ENCODE measurements at places on chromosomes 1 and 21.

GRCh38 chr1:243236604-243237252 lies 18.4 kb downstream of the CEP170 start:
- no peak for DNase-seq

- DNase-seq, result no peak
These were observed 45.1 kb downstream of the ARID1A start for GRCh38 chr1:26740952-26741351.

GRCh38 chr1:7657287-7658016 lies 113.6 kb upstream of the VAMP3 start:
- no peak for DNase-seq

GRCh38 chr1:177208920-177209319 lies 38.2 kb downstream of the BRINP2 start:
- no peak for DNase-seq

GRCh38 chr1:88357729-88358128 lies 326.3 kb upstream of the PKN2 start:
- no peak for DNase-seq

DNA sequence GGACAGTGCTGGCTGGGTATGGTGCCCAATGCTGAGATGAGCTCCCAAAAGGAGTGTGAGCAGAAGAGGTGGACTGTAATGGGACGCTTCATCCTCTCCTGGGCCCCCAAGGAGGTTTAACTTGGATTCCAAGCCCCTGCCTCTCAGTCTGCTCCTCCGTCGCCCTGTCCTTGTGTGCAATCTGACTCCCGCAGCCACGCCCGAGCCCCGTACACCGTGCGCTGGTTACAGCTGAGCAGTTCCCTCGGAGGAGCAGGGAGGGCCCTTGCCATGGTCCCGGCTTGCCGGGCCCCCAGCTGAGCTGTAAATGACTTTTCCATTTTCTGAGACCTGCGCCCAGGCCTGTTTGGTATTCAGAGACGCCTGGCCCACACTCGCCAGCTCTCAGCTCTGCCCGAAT lies 53.7 kb downstream of the PAX7 start:
- DNase-seq, result no peak

- no peak for DNase-seq
These were observed 120.6 kb downstream of the NUF2 start for GRCh38 chr1:163442231-163442879.

DNA sequence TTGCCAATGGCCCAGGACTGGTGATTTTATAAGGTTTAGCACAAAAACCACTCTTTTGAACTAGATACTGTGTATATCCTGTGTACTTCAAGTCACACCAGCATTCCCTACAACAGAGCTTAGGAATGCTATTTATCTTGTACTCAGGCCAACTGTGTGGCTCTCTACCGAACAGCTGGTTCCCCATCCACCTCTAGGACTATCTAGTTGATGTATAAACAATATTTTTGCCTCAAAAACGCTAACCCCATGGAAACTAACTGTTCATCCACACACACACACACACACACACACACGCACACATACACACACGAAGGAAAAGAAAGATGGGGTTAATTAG lies 28.7 kb upstream of the SLC45A3 start:
- no peak for DNase-seq

GRCh38 chr1:19372602-19373001 lies 60.5 kb downstream of the SLC66A1 start:
- DNase-seq, result no peak

DNA sequence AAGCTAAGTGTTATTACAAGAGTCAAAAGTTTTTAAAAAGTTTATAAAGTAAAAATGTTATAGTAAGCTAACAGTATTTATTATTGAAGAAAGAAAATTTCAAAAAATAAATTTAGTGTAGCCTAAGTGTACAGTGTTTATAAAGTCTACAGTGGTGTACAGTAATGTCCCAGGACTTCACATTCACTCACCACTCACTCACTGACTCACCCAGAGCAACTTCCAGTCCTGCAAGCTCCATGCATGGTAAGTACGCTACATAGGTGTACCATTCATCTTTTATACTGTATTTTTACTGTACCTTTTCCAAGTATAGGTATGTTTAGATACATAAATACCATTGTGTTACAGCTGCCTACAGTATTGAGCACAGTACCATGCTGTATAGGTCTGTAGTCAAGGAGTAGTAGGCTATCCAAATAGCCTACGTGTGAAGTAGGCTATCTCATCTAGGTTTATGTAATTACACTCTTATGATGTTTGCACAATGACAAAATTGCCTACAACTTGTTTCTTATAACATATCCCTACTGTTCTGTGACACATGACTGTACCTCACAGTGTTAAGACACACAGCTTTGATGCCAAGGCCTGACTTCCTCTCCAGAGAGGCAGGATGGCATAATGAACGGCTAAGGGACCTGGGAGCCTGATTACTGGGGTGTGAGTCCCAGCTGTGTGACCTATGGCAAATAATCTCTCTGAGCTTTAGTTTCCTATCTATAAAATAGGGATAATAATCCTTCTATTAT lies 12.7 kb downstream of the DHCR24 start:
- DNase-seq, result no peak

GRCh38 chr1:97630948-97631347 lies 289.9 kb downstream of the DPYD start:
- peak; percentile 45 for DNase-seq

DNA sequence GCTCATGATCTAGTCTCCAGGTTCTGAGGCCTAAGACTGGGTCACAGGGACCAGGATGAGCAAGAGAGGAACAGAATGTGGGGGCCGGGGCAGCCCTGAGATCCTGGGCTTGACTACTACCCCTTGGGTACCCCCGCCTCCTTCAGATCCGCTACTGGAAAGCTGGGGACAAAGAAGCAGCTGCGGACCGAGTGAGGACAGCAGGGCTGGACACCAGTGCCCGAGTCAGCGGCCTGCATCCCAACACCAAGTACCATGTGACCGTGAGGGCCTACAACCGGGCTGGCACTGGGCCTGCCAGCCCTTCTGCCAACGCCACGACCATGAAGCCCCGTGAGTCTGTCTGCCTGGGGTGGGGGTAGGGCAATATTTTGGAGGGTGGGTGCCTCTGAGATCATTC lies 12.5 kb downstream of the TMEM81 start:
- DNase-seq, result no peak

GRCh38 chr21:26684889-26685288 lies 111.8 kb upstream of the CYYR1 start:
- no peak for DNase-seq

DNA sequence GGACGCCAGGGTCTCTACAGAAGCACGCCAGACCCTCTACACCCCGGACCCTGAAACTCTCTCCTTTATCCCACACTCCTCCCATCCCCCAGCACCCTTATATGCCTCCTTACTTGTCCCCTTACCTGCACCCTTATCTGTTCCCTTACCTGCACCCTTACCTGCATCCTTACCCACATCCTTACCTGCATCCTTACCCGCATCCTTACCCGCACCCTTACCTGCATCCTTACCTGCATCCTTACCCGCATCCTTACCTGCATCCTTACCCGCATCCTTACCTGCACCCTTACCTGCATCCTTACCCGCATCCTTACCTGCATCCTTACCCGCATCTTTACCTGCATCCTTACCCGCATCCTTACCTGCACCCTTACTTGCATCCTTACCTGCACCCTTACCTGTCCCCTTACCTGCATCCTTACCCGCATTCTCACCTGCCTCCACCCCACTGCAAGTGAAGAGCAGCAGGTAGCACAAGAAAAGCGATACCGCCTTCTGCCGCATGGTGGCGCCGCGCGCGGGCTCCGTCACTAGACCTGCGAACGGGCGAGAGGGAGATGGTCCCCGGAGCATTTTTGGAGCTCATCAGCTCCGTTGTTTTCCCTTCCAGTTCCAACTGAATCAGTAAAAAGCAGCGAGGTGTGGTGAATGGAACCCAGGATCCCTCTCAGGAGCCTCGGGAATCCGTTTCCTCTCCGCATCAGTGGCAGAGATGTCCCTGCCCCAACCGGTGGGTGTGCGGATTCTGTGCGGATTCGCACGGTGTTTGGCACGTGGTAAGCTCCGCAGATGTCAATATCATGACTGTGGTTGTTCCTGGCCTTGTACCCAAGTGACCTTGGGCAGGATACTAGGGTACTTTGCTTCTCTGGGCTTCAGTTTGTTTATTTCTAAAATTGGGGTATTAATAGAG lies 2.9 kb downstream of the IFI6 start:
- peak; percentile 73 for DNase-seq

DNA sequence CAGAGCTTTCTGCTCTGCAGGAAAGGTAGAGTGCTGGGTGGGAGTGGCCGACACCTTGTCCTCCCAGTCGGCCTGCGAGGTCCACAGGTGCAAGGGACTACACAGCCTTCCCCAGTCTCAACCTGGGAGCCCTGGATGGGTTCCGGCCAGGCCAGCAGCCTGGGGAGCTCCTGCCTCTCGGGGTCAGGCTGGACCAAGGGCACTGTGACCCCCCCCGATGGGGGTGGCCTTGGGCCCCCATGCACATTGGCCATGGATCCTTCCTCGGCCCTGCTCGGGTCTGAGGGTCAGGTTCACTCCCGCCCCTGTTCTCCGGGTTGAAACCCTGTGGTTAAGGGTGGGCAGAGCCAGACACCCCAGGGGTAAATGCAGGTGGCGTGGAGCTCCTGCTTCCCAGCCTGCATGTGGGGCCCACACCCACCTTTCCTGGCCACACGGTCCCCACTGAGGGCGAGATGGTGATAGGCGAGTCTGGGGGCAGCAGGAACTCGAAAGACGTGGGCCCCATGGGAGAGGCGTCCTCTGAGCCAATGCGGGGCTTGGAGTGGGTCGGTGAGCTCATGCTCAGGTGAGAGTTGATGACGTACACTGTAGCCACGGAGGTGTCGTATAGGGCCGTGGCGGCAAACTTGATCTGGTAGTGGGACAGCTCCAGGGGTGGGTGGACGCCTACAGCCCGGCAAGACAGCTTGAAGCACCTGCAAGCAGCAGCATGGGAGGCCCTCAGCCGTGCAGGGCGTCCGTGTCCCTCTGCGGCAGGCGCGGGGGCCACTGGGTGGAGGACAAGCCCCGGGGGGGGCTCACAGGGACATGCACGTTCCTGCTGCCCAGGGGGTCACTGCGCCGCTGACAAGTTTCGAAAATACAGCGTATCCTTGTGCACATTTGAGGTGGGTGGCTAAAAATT lies 10.8 kb upstream of the TMEM52 start:
- no peak for DNase-seq

DNA sequence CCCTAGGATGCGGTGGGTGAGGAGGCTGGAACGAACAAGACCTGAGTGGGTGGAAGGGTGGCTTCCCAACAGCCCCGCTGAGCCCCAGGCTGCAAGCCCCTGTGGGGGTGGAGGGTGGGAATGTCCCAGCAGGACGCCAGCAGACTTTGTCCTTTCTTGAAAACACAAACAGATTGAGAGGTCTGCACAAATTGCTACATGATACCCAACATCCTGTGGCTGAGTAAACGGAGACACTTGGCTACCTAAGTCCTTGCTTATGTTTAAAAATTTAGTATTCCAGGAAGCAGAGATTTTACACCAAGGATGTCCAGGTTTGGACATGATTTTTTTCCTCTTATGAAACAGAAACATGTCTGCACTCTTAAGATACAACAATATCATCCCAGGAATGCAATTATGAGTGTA lies 11.8 kb upstream of the F3 start:
- no peak for DNase-seq

GRCh38 chr21:23725576-23725975 lies 1881.7 kb downstream of the MRPL39 start:
- no peak for DNase-seq

- no peak for DNase-seq
These were observed 13.7 kb downstream of the ADARB1 start for GRCh38 chr21:45088116-45088515.

DNA sequence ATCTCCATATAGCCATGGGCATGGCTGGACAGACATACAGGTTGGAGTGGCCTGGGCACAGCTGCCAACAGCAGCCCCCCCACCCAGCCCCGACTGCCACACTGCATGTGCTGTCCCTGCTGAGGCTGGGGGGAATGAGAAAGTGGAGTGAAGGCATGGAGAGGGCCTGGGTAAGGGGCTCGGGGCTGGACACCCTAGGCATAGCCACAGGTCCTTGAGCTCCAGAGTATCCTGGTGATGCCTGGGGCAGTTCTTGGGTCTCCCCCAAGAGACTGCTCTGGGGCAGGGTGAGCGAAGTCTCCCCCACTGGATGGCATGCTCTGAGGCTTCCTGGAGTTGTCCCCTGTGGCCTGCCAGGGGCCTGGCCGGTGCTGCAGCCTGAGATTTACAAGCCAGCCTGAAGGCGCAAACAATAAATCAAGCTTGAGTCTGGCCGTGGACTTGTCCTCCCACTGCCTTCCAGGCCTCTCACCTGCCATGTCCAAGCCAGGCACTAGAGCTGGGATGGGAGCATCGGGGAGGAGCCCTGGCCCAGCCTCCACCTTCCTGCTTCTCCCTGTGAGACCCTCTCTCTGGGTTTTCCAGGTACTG lies 53.6 kb downstream of the FOXO6 start:
- DNase-seq, result no peak

DNA sequence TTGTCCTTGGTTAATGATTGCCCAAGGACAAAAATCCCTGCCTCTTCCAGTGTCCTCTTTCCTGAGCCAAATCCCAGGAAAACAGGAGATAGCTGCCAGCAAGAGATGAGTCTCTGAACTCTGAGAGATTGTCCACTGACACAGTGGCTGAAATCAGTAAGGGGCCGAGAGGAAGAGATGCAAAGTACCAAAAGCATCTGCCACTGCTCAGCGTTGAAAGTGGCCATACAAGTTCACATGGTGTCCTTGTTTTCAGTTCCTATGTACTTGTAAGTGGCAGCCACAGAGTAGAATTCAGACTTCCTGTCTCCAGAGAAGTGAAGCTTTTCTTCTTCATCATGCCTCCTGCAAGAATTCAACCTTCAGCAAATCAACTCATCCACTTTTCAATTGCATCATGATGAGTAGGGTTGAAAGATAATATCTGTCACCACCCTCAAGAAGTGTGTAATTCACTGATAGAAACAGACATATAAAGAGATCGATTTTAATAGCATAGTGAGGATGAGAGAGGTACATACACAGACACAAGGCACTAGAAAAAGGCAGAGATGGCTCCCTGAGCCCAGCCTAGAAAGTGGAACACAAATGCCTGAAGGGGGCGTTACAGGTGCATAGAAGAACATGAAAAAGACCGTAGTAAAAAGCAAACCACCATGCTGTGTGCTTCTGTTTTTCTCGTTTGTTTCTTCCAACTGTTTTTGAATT lies 185.8 kb downstream of the MRPL39 start:
- peak; percentile 45 for DNase-seq

Data from cardiac muscle cell (in vitro differentiated cells and primary cell).